ENCODE measurements at places on chromosomes 2 and 18.

DNA sequence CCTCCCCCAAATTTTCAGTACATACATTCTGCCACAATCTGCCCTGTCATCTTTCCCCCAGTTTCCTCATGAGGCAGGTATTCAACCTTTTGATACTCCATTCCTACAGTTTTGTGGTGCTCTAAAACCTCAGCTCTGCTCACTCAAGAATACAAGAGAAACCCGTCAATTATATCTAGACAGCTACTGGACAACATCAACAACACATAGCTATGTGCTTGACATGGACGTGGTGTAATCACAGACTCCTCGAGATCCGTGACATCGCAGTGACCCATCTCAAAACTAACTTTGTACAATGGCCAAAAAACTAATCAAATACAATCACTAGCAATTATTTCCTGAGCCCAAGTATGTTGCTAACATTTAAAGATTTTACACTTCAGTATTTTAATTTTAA, 23.6 kb downstream of the WDSUB1 start:
- DNase-seq: no peak

GRCh38 chr2:153479573-153479972, 1.0 kb upstream of the RPRM start:
- no peak for DNase-seq

DNA sequence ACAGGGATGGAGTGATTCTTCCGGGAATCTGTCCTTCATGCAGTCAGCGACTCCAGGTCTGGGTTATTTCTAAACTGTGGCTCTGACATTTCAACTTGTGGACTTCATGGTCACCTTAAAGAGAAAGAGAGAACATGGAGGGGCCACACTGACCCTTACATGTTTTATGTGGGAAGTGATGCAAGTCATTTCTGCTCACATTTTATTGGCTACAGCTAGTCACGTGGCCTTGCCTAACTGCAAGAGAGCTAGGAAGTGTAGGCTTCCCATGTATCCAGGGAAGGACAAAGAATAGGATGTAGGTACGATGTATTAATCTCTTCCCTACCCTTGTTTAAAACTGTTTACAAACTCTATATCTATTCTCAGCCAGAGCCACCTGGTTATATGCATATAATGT, 30.3 kb upstream of the AFTPH start:
- DNase-seq: no peak

DNA sequence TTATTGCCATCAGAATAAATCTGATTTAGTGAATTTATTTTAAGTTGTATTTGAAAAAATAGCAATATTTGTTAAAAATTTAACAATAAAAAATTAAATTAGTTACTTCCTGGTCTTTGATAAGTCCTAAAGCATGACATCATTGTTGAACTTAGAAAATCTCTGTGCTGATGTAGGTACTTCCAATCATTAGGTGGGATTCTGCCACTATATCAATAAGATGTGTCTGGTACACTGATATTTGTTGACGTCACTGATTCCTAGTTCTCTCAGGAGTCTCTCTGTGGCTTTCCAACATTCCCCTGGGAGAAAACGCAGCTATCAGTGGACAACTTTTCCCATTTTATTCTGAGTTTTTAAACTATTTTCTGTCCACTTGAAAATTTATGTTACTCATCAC, 143.5 kb downstream of the GALNT13 start:
- no peak for DNase-seq

DNA sequence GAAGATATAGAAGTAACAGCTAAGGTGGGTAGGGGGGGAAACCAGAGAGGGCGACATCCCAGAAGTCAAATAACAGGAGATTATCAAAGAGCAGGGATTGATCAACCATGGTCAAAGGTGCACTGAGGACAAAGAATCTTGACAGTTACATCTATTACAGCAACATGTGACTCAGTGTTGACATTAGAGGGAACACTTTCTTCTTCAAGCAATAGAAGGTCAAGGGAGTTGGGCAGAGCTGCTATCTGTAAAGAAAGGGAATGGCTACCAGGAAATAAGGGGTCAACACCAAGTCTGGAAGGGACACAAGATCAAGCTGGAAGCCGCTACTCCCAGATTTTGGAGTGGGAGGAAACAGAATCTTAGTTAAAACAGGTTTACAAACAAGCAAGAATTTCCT, 611.0 kb downstream of the TSN start:
- DNase-seq: no peak

DNA sequence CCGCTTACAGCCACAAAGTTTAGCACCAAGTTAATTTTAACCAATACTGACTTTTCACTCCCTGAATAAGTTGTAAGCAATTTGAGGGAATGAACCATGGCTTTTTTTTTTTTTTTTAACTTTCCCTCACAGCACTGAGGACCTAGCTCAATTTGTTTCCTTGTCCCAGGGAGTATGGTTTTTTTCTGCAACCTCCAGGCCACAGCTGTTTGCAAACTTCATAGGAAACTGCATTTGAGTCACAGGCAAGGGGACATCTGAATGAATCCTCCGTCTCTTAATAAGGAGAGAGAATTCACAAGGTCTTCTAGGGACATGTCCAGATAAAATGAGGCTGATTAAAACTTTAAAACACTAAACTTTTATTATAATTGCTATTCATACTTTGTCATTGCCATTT, 181.5 kb downstream of the GFPT1 start:
- DNase-seq: no peak

DNA sequence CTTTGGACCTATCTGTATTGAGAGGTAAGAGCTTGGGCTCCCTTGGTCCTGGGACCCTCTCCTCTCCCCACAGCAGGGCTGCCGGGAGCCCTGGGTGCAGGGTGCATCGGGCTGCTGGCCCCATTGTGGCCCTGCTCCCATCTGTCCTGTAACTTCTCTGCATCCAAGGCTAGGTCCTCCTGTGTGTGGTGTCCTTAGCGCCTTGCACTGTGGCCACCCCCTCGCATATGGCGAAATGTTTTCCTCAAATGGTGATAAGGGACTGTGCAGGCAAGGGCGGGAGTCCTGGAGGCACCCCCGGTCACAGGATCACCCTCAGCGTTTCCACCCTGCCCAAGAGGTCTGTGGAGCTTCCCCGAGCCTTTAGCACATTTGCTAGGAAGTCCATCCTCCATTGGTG, 208.2 kb downstream of the SH3RF3 start:
- DNase-seq: no peak

Data from D721Med (cell line).